ENCODE measurements at places on chromosomes 12 and 14. TPM values are rescaled to one million over a fixed set of nuclear protein-coding genes. Genes with fewer than 3 reads are reported as not detected.

The CLEC6A gene
- total RNA-seq = not detected

- DNase-seq = no peak
These were observed 4.4 kb downstream of the KRT3 start for GRCh38 chr12:52791271-52792184.

The TCHP gene
- total RNA-seq = 11.1 TPM

- no peak for DNase-seq
These were observed 12.5 kb downstream of the TAMALIN start for GRCh38 chr12:52019113-52019770.

DNA sequence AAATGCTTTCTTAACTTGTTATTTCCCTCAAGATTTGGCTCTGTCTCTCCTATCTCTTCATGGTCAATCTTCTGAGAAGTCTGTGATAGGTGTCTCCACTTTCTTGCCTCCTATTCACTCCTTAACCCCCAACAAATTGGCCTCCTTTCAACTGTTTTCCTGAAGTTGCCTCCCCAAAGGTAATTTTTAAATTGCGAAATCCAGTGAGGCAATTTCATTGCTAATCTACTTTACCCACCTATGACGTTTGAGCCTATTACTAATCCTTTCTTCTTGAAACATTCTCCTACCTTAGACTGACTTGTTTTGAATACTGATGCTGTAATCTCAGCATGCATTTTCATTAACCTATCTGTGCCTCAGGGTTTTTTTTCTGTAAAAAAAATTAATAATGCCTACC, 6.0 kb upstream of the KCNH5 start:
- DNase-seq = no peak

GRCh38 chr14:103597623-103598377, 31.2 kb upstream of the KLC1 start:
- peak; percentile 92 for DNase-seq

GRCh38 chr12:51362747-51363342, 16.4 kb upstream of the CELA1 start:
- no peak for DNase-seq

GRCh38 chr12:27695556-27696292, 523 bp upstream of the REP15 start:
- no peak for DNase-seq

The TCL1B gene
- not detected for total RNA-seq

DNA sequence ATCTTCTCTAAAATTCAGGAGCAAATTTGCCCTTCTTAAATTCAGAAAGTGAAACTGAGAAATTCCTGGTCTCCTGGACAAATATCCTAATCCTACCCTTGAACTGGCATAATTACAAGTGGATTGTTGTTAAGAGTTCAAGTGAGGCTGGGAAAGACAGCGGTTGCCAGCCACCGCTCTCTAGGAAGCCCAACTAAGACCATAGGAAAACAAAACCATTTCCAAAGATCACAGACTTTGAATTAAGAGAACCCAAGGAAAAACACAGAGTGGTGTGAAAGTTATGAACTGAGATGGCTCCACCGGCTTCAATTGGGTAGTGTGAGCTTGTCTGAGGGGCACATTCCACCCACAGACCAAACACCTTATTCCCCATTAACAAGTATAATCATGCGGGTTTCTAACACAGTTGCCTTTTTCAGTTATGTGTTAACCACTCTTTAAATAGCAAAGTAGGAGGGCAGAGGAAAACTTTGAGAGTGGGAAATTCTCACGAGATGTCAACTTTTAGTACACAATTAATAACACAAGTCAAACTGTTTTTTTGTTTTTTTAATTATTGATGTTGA, 1628.8 kb upstream of the SEL1L start:
- DNase-seq = no peak

The TAS2R9 gene
- total RNA-seq = not detected

The TPH2 gene
- total RNA-seq = not detected

GRCh38 chr14:36316131-36316530, 4.3 kb downstream of the MBIP start:
- no peak for DNase-seq

GRCh38 chr14:88831284-88831683, 6.8 kb downstream of the TTC8 start:
- DNase-seq = peak; percentile 80

- DNase-seq = no peak
These were observed 55.5 kb downstream of the NOC4L start for GRCh38 chr12:132199526-132200319.

DNA sequence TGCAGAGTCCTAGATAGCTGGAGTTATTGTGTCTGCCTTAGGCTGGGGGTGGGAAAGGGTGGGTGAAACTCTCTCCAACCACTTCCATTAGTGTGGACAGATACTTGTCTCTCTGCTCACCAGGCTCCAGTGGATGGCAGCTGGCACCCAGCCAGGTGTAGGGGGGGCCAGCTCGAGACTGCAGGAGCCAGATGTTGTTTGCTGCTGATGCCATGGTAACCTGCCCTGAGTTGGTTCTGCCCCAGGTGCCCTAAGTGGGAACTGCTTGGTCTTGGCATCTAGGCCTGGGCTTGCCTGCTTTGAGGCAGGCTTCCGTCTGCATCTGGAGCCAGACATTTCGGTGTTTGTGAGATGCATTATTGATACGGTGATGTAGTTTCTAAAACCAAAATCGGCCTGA, 82.2 kb downstream of the ADCK1 start:
- peak; percentile 11 for DNase-seq

All from HT1080 (cell line).